BJ (cell line): ENCODE measurements at places on chromosomes 16 and 17. TPM values are rescaled to one million over a fixed set of nuclear protein-coding genes. Genes with fewer than 3 reads are reported as not detected.

Gene CA7
- polyA plus RNA-seq: not detected in 2 replicates

Gene AIPL1
- not detected in 2 replicates for polyA plus RNA-seq

Gene SCGB1C2
- not detected in 2 replicates for polyA plus RNA-seq

Gene KRT39
- polyA plus RNA-seq: not detected in 2 replicates

Gene FAM171A2
- 1.3 and 2.3 TPM in 2 replicates for polyA plus RNA-seq

Gene CETP
- 0.04 and 0.07 TPM in 2 replicates for polyA plus RNA-seq

Gene SALL1
- polyA plus RNA-seq: 4.0 and 5.4 TPM in 2 replicates

Gene TPSD1
- polyA plus RNA-seq: not detected in 2 replicates

Gene NRN1L
- polyA plus RNA-seq: 0.22 and 0.27 TPM in 2 replicates

Gene TRIM47
- 2.4 and 3.2 TPM in 2 replicates for polyA plus RNA-seq

Gene UNC45B
- not detected in 2 replicates for polyA plus RNA-seq

Gene STX1B
- 1.5 and 1.6 TPM in 2 replicates for polyA plus RNA-seq

Gene RUSF1
- 35.2 and 56.4 TPM in 2 replicates for polyA plus RNA-seq

Gene TBC1D3L
- 9.4 and 12.4 TPM in 2 replicates for polyA plus RNA-seq

Gene PSMD3
- polyA plus RNA-seq: 57.0 and 104 TPM in 2 replicates

Gene ASB16
- polyA plus RNA-seq: 0.04 TPM in 1 of 2 replicates, not detected in the other

Gene SYCE1L
- 0.31 and 0.44 TPM in 2 replicates for polyA plus RNA-seq

Gene ASPA
- polyA plus RNA-seq: 0.15 TPM in 1 of 2 replicates, not detected in the other

Gene TENT4B
- 7.2 and 9.9 TPM in 2 replicates for polyA plus RNA-seq

Gene STH
- polyA plus RNA-seq: not detected in 2 replicates

Gene TP53TG3
- not detected in 2 replicates for polyA plus RNA-seq

Gene PLCG2
- polyA plus RNA-seq: 0.20 and 0.22 TPM in 2 replicates

Gene HS3ST3A1
- polyA plus RNA-seq: 4.0 and 7.5 TPM in 2 replicates

Gene ZNF750
- polyA plus RNA-seq: not detected in 2 replicates

Gene ZSCAN10
- not detected in 2 replicates for polyA plus RNA-seq

Gene HAS3
- polyA plus RNA-seq: 1.8 and 2.3 TPM in 2 replicates

Gene MYO15A
- polyA plus RNA-seq: 0.58 and 1.0 TPM in 2 replicates

Gene THOC6
- polyA plus RNA-seq: 11.0 and 20.5 TPM in 2 replicates

Gene MYH2
- polyA plus RNA-seq: 0.34 and 0.43 TPM in 2 replicates

Gene CD300LB
- not detected in 2 replicates for polyA plus RNA-seq

Gene RSKR
- 3.7 and 4.8 TPM in 2 replicates for polyA plus RNA-seq

Gene NUPR1
- 31.4 and 88.9 TPM in 2 replicates for polyA plus RNA-seq

Gene IRX5
- polyA plus RNA-seq: 1.8 and 2.2 TPM in 2 replicates

Gene LIG3
- 24.0 and 31.1 TPM in 2 replicates for polyA plus RNA-seq

Gene LRRC37A
- polyA plus RNA-seq: 3.0 and 3.2 TPM in 2 replicates

Gene GRAP
- 0.05 and 0.06 TPM in 2 replicates for polyA plus RNA-seq

Gene TMIGD1
- polyA plus RNA-seq: not detected in 2 replicates

Gene SLC13A5
- polyA plus RNA-seq: not detected in 2 replicates

Gene CCDC200
- not detected in 2 replicates for polyA plus RNA-seq

Gene SPNS3
- not detected in 2 replicates for polyA plus RNA-seq

Gene TSNAXIP1
- polyA plus RNA-seq: 0.96 and 1.6 TPM in 2 replicates

Gene SDR42E2
- polyA plus RNA-seq: not detected in 2 replicates

Gene TBC1D3G
- polyA plus RNA-seq: not detected in 2 replicates

Gene CES5A
- not detected in 2 replicates for polyA plus RNA-seq

Gene PMFBP1
- polyA plus RNA-seq: 0.04 and 0.07 TPM in 2 replicates

Gene AOC2
- polyA plus RNA-seq: 0.37 and 0.43 TPM in 2 replicates

Gene ARHGDIA
- 74.8 and 163 TPM in 2 replicates for polyA plus RNA-seq

Gene CX3CL1
- polyA plus RNA-seq: 0.02 TPM in 1 of 2 replicates, not detected in the other

Gene KRT222
- polyA plus RNA-seq: not detected in 2 replicates
